Uterus (tissue), 4 donors: ENCODE measurements at places on chromosomes 3 and 15. TPM values are rescaled to one million over a fixed set of nuclear protein-coding genes. Genes with fewer than 3 reads are reported as not detected.

The FAM174B gene
- total RNA-seq = 3.5 TPM

The SNTN gene
- 5.4 TPM for total RNA-seq

The ATP8B4 gene
- 112 TPM for total RNA-seq

The ADPGK gene
- 67.5 TPM for total RNA-seq

The CGNL1 gene
- total RNA-seq = 40.0 TPM

The NAALADL2 gene
- 218 TPM for total RNA-seq

The KIF15 gene
- 0.51 TPM for total RNA-seq

The SCAANT1 gene
- total RNA-seq = not detected

The FOXB1 gene
- not detected for total RNA-seq

The SLC25A36 gene
- 88.2 TPM for total RNA-seq

The FMN1 gene
- total RNA-seq = 9.3 TPM

The KY gene
- not detected for total RNA-seq

The XIRP1 gene
- 0.07 TPM for total RNA-seq

The ILDR1 gene
- total RNA-seq = 1.9 TPM

The CCDC33 gene
- total RNA-seq = 2.0 TPM

The IL5RA gene
- 3.6 TPM for total RNA-seq

The TMC3 gene
- not detected for total RNA-seq

The GABRR3 gene
- total RNA-seq = not detected

The SLC35G2 gene
- 9.1 TPM for total RNA-seq

The MYNN gene
- total RNA-seq = 55.9 TPM

The GNAT1 gene
- not detected for total RNA-seq

The SLC12A1 gene
- not detected for total RNA-seq

The PPP1R14D gene
- total RNA-seq = not detected

The KCTD6 gene
- total RNA-seq = 21.0 TPM

The ACAD9 gene
- total RNA-seq = 51.2 TPM

The CGGBP1 gene
- total RNA-seq = 104 TPM

The RASGRF1 gene
- 1.8 TPM for total RNA-seq

The AADACL2 gene
- total RNA-seq = not detected

The OR5K2 gene
- not detected for total RNA-seq

The GPR156 gene
- total RNA-seq = 5.3 TPM

The CYP8B1 gene
- total RNA-seq = not detected

The CASR gene
- total RNA-seq = not detected

The SOX14 gene
- not detected for total RNA-seq

The POU1F1 gene
- not detected for total RNA-seq

The ATP13A4 gene
- total RNA-seq = 0.88 TPM

The COL6A5 gene
- 1.7 TPM for total RNA-seq

The HGD gene
- 7.4 TPM for total RNA-seq

The ERICH6 gene
- total RNA-seq = not detected
